NCI-H524 (cell line): ENCODE measurements at places on chromosomes 16 and 17.

- DNase-seq = no peak
Measured at GRCh38 chr16:23391381-23392222, 61.4 kb downstream of the COG7 start.

DNA sequence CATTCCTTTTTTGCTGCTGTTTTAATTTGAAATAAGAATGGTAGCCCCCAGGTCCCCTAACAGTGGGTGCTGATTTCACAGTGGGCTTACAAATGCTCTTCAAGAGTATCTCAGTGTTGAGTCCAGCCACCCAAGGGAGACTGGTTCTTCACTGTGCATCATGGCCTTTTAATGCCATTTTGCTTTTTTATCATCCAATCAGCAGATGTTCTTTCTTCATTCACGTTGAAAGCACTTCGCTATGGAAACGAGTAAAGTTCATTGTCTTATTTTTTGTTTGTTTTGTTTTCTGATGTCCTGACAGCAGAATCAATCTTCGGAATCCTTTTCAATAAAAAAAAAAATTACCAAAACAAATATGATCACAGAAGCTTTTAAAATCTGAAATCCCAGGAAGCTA, 429.0 kb downstream of the MAF start:
- DNase-seq = no peak

DNA sequence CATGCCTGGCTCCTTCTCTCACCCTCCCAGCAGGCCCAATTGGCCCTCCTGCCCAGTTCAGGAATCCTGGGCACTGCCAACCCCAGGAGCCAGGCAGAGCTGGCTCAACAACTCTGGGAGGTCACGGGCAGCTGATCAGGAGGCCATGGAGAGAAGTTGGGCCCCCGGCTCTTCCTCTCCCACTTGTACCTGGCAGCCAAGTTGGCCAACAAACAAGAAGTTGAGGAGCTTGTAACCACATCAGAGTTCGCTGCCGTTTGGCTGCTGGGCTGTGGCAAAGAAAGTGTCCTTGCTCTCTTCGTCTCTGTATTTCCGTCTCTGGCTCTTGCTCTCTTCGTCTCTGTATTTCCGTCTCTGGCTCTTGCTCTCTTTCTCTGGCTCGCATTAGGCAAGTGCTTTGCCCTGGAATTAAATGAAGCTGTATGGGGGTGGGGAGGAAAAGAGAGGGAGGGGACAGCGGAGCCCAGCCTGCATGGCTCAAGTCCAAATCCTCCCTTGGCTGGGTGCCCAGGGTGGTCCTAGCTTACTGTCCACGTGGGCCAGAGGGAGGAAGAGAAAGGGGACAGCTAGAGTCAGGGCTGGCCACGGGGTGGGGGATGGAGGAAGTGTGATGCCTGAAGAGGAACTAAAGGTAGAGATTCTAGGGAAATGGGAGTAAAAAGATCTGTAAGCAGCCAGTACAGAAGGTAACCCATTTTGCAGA, 7.8 kb upstream of the TMEM132E start:
- no peak for DNase-seq

- DNase-seq = peak; percentile 91
Measured at GRCh38 chr17:50558091-50558490, 2.4 kb upstream of the CACNA1G start.

DNA sequence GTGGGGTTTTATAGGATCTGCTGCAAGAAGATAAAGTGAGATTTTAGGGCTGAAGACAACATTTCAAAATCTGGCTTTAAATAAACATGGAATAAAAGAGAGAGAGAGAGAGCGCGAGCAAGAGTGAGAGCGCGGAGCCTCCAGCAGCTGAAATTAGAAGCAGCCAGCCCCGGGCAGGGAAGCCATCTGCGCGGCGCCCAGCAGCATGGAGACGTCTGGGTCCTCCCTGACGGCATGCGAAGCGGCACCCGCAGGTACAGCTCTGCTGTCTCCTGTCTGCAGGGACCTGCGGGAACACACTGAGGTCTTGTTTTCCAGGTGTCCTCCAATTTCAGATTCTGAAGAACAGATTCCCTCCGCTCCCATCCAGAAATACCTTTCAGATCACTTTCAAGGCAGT, 7.9 kb upstream of the BAIAP2 start:
- DNase-seq = no peak

DNA sequence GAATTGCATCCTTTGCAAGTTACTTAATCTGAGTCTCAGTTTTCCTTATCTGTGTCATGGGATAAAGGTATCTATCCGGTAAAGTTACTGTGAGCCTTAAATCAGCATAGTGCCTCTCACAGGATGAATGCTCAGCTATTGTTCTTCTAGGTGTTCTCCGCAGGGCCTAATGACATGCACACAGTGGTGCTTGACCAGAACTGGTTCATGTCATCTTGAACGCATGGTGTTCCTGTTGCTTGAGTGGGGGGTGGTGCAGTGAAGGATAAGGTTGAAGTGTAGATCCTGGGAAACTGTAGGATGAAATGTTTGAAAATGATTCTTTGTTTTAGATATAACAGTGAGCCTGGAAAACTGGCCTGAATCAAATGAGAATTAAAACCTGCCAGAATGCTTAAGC, 4.0 kb downstream of the KRT40 start:
- DNase-seq = no peak

GRCh38 chr16:3577302-3577752, at the start of gene NLRC3:
Gene NLRC3 (minus strand): TSS chr16:3577403. CDS start chr16:3565036, 12,367 bp downstream.
- DNase-seq = no peak

GRCh38 chr16:15976929-15977637, 27.7 kb downstream of the ABCC1 start:
- DNase-seq = no peak

GRCh38 chr17:2958706-2959222, 104.6 kb downstream of the OR1D5 start:
- DNase-seq = no peak

DNA sequence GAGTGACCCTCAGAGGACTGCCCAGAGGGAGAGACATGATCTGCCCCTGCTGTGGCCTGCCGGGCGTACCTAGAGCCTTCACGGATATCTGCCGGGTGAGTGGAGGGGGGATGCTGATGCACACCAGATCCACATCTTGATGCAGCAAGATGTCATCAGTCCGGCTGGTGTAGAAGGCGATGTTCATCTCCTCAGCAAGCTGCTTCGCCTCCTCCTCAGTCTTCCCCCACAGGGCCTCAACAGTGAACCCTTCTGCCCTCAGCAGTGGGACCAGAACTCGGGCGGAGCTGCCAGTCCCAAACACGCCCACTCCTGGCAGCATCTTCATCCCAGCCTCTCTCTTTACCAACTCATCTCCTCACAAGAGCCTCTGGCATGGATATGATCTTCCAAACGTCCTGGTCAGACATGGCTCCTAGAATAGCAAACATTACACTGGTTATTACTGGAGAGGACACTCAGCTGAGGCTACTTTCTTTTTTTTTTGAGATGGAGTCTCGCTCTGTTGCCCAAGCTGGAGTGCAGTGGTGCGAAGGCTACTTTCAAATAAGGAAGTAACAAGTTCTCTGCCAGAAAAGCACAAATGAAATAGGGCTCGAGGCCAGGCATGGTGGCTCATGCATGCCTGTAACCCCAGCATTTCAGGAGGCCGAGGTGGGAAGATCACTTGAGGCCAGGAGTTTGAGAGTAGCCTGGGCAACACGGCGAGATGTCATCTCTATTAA, 18.9 kb downstream of the C16orf86 start:
- DNase-seq = no peak

DNA sequence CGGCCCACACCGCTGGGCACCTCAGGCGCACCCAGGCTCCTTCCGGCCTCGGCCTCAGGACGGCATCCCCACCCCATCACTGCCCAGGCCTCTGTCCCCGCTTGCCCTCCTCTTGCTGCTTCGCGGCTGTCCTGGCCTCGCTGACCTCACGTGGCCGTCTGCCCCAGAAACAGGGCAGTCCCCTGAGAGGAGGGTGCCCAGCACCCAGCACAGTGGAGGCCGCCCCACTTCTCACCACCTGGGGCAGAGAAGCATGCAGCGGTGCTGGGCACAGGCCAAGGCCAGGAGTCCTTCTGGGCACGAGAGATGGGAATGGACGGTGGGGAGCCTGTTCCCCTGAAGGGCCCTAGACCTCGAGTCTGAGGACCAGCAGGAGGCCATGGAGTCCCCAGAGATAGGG, 8.9 kb downstream of the HAGH start:
- no peak for DNase-seq

- no peak for DNase-seq
Measured at GRCh38 chr16:73299346-73299745, 251.4 kb upstream of the ZFHX3 start.

DNA sequence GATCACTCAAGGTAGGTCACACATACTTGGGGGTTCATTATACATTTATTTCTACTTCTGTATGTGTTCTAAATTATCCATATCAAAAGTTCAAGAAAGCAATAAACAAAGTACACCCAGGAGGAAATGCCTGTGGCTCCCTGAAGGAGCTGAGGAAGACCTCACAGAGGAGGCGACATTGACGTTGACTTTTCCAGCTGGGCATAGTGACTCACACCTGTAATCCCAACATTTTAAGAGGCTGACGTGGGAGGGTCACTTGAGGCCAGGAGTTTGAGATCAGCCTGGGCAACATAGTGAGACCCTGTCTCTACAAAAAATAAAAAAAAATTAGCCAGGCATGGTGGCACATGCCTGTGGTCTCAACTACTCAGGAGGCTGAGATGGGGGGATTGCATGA, 16.3 kb downstream of the ITGAD start:
- no peak for DNase-seq

- DNase-seq = no peak
Measured at GRCh38 chr16:67922221-67922620, 9.4 kb downstream of the CTRL start.
